ENCODE measurements at places on chromosomes 5 and 9.

- no peak for DNase-seq
Measured at GRCh38 chr5:151889614-151890013, 35.0 kb downstream of the GLRA1 start.

GRCh38 chr9:115815786-115816185, 337.8 kb upstream of the PAPPA start:
- no peak for DNase-seq

DNA sequence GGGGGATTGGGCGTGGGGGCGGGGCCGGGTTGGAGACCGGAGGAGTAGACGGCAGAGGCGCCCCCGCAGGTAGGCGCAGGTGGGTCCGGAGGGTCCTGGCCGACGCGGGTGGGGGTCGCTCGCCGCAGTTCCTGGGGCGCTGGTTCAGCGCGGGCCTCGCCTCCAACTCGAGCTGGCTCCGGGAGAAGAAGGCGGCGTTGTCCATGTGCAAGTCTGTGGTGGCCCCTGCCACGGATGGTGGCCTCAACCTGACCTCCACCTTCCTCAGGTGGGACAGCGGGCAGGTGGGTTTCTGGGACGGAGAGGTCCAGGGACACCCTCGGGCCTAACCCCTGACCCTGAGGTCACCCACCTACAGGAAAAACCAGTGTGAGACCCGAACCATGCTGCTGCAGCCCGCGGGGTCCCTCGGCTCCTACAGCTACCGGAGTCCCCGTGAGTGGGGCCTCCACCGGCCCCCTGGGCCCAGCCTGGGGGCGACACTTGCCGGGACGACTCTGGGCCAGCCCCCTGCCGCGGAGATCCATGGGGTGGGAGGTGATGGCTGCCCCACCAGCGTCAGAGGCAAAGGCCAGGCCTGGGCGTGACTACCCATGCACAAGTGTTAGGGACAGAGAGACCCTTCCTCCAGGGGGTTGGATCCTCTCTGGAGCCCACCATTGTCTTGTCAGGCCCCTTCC, 1.7 kb downstream of the PTGDS start:
- DNase-seq: no peak

GRCh38 chr9:19375538-19375937, 4.5 kb downstream of the RPS6 start:
- DNase-seq: no peak

DNA sequence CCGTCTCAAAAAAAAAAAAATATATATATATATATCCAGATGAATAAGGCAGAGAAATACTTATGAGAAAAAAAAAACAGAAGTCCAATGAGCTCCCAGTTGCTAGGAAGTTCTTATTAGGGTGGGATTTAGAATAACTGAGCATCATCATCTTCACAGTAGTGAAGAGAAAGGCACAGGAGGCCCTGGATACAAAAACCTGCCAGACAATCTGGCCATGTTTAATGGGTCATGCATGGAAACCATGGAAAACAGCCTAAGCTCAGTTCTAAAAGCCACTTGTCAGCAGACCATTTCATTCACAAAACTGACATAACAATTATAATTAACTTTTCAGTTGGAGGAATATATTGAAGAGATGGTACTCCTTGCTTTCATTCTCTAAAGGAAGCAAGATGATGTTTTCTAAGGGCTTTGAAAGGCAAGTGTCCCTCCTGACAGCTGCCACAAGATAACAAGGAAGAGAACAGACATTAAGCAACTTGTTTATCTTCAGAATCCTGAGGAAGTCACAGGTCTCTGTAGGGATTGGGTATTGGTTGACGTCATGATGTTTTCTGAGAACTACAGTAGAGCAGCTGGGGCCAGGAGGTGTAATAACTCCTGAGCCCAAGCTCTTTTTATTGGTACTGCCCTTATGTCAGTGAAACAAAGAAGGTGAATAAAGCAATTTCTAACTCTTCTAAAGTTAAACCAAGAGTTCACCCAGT, 463.1 kb downstream of the DMAC1 start:
- no peak for DNase-seq

DNA sequence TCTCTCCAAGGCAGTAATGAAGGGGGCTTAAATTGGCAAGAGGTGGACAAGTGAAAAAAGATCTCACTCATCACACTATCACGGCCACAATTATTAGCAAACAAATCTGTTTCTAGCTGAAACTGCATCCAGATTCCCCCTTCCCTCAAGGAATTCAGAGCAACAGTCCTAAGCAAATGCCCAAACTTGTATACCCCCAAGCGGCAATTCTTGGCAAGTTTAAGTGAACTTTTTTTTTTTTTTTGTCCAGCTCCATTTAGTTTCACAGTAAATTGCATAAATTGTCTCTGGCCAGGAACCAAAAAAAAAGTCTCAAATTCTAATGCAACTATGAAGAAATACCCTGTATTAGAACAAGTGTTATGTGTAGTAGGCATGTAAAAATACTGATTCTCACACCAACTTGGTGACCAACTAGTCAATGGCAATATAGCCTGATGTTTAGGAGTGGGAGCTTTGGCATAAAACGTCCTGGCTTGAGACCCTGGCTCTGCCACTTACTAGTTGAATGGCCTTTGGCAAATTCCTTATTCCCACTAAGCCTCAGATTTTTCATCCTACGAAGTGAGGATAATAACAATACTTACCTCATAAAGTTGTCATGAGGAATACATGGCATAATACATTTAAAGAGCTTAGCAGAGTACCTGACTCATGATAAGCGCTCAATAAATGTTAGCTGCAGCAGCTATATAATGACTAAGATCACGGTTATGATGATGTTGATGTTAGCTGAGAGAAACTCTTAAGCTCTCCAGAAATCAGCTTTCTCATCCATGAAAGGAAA, 193.2 kb downstream of the ADAMTSL1 start:
- DNase-seq: no peak

DNA sequence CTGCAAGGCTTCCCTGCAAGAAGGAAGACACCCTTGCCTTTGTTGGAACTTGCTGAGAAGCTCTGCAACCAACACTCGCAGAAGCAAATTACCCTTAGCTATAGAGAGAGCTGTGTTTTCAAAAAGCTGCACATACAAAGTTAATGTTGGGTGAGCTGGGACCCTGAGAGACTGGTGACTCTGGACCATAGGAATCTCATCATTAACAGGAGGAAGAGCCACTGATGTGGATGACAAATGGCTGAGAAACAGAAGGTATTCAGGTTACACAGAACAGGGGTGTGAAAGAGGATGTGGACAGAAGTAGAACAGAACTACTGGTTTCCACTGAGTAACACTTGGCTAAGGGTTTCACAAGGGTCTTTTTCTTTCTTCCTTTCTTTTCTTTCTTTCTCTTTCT, 493.5 kb downstream of the IRX1 start:
- no peak for DNase-seq

DNA sequence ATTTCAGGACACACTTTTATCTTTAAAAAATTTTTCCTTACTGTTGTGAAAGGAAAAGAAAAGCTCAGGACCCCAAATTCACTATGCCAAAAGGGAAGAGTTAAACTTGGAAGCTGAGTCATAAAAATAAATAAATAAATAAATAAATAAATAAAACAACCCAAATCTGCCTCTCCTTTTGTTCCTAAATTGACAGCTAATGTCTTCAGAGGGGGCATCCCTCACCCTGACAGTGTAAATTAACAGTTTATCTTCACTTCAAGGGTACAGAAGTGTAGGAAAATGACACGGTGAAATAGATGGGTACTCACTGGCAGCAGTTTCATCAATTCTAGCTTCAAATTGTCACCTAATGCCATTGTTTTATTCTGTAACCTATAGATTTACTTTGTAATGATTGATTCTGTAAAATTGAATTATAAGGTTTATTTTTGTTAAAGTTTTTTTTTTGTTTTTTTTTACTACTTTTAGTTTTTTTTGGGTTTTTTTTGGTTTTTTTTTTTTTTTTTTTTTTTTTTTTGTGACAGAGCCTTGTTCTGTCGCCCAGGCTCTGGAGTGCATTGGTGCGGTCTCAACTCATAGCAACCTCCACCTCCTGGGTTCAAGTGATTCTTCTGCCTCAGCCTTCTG, 18.5 kb upstream of the ANXA1 start:
- DNase-seq: no peak

DNA sequence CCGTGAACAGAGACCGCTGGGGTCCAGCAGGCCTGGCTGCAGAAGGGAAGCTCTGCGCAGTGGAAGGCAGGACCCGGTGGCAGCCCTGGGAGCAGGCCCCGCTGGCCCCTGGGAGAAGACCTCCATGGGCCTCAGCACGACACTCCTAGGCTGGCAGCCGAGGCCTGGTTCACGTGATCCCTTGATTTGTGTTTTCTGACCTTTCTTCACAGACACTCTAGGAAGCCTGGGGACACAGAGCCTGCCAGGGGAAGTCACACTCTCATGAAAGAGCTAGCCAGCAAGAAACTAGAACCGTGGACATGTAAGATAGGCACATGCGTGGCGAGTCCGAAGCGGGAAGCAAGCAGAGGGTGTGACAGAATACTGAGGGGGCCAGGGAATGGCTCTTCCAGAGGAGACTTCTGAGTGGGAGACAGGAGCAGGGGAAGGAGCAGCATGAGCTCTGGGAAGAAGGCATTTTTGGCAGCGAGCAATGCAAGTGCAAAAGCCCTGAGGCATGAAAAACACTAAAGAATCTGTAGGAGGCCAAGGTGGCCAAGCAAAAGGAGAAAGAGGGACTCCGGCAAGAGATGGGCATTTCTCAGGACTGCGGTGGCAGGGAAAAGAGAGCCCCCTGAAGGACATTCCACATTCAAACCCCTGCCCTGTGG, 26.6 kb upstream of the IL17B start:
- DNase-seq: no peak

GRCh38 chr5:133314086-133314485, 262.3 kb downstream of the HSPA4 start:
- DNase-seq: no peak

- DNase-seq: no peak
Measured at GRCh38 chr9:115596021-115596745, 478.2 kb upstream of the TNC start.

GRCh38 chr9:35903049-35903448, 3.0 kb upstream of the HRCT1 start:
- no peak for DNase-seq

DNA sequence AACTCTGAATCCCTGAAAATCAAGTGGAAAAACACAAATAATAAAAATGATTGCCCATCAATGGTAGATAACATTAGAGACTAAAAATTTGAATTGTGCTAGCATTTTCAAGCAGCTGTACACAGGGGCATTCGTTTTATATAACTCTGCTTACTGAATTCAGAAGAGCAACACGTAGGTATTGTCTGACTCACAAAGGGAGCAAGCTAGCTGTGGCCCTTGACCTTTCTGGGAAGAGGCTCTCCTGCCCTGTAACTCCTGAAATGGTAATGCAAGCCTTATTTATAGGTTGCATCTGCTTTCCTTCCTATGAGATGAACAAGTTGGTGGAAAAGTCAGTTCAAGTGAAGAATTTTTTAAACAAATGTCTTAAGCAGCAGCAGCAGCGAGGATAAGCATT, 218.7 kb upstream of the EFNA5 start:
- no peak for DNase-seq

Data from activated naive CD8-positive, alpha-beta T cell treated with anti-CD3 and anti-CD28 coated beads, Interleukin-2, amount 10 ng/mL, durations not matched to agents 7 days and 5 days (primary cell).